ENCODE measurements at places on chromosomes 2 and 18.

DNA sequence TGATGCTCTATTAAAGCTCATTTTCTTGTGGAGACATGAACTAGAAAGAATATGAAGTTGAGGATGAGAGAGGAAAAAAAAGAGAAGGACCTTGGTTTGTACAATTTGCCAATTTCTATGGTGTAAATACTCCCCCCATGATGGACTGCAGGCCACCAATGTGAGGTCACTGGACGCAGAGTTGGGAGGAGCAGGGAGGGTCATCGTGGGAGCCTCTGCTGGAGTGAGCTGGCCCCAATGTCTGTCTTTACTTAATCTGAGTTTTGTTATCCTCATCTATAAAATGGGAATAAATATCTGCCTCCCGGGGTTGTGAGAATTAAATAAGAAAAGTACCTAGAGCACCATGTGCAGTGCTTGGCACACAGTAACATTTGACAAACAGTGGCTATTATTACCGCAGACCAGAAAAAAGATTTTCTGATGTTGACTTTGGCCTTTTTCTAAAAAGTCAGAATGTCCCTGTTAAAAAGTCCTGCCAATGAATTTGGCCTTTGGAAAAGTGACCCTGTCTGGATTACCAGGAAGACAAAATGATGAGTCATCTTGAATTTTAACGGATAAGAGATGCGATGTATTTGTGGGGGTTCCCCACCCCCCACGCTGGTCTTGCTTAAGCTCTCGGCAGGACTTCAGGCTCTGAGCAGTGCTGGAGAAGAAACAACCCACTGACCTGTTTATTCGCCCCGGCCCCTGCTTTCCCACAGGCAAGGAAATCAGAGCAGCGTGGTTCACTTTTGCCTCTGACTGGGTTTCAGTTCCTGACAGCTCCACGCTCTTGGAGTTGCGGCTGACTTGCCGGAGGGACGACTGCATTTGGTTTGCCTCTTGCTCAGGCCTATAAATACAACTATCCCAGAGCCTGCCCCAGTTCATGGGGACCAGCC lies 50.3 kb upstream of the FOSL2 start:
- DNase-seq = no peak

GRCh38 chr2:43238813-43239212 lies 12.4 kb upstream of the ZFP36L2 start:
- DNase-seq = no peak

GRCh38 chr2:133643863-133644262 lies 75.6 kb upstream of the NCKAP5 start:
- no peak for DNase-seq

- DNase-seq = no peak
Observed at GRCh38 chr2:14524041-14524802, 108.3 kb upstream of the LRATD1 start.

DNA sequence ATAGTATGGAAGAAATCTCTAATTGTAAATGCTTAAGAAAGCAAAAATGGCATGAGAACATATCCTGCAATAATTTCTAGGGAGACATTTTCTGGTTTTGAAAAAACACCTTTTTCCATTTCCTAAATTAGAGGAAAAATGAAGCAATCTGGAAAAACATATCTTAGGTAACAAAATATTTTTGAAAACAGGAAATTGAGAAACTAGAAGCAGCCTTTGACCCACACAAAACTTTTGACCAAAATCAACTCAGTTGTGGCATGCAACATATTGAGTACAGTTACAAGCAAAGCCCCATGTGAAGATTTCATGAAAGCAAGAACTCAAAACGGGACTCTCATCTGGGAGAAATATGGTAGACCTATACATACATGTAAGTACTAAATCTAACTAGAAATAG lies 28.6 kb upstream of the CHAC2 start:
- DNase-seq = no peak

Data from femur (tissue), 1 donor.